Left ventricle myocardium superior (tissue), 1 donor: ENCODE measurements at places on chromosomes 1 and 21.

- no peak for DNase-seq
These were observed 42.8 kb downstream of the SAMD13 start for GRCh38 chr1:84344286-84344685.

- DNase-seq: peak; percentile 86
These were observed 11.0 kb downstream of the DMRTB1 start for GRCh38 chr1:53470155-53470554.

DNA sequence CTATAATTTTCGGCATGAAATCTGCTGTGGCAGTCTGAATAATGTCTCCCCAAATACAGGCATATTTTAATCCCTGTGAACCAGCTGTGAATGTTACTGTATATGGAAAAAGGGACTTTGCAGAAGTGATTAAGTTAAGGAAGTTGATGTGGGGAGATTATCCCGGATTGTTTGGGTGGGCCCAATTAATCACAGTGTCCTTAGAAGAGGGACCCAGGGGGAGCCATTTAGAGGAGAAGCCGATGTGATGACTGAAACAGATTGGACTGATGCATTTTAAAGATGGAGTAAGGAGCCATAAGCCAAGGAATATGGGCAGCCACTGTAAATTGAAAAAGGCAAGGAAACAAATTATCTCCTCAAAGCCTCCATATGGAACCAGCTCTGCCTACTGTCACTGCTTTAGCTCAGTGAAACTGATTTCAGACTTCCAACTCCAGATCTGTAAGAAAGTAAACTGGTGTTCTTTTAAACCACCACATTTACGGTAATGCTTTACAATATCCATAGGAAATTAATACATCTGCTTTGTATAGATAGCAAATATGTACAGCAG, 61.1 kb upstream of the GPR88 start:
- DNase-seq: no peak

GRCh38 chr21:33884376-33885171, 31.0 kb downstream of the ATP5PO start:
- DNase-seq: no peak

DNA sequence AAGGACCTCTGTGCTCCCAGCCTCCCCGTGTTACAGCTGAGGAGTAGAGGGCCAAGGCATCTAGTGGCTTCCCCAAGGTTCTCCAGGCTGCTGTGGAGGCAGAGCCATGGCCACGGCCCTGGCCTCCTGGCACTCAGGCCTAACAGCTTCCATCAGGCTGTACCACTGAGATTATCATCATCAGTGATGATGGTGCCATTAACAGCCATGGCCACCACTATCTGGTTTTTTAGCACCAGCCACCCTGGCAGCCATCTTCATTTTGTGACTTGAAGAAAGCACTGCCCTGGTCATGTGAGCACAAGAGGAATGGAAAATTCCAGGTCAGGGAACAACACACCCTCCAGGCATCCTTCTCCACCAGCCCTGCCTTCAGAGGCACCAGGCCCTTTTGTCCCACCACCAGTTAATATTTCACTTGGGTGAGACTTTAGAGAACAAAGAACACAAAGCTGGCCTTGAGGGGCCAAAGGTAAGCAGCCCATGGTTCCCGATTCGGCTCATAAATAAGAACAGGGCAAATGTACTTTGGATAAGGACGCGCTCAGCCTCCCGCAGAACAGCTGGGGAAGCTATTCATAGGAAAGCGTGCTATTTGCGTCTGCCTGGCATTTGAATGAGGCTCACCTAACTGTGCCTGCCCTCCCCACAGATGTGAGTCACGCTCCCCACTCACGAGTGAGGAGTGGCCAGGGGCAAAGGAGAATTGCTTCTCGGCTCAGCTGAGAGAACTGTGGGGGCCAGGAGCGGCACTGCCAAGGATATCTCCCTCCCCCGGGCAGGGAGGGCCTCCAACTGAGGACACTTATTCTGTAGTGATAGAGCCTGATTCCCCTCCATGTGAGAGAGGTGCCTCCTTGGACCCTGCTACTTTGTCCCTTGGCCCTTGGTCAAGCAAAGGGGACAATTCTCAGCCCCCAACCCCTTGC, 95.6 kb downstream of the CD58 start:
- peak; percentile 67 for DNase-seq

DNA sequence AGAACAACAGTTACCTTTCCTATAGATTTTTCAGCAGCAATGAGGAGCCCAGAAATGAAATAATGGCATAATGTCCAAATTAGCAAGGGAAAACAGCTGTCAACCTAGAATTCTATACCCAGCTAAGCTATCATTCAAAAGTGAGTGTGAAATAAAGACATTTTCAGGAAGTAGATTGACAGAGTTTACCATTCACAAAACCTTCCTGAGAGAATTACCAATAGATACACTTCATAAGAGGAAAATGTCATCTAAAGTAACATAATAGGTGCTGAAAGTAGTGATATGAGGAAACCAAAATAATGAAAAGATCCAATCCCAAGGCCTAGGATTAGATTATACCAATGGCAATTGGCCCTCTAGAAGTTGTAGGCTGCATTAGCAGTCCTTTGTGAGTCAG, 34.6 kb downstream of the OBSCN start:
- no peak for DNase-seq

GRCh38 chr1:116769994-116770393, 15.8 kb downstream of the CD2 start:
- DNase-seq: no peak
